ENCODE measurements at places on chromosomes 3 and 15.
A peak's percentile ranks its signal among the peaks of the same experiment; 100 is the strongest.

GRCh38 chr15:29925227-29926082, 103.2 kb upstream of the TJP1 start:
- DNase-seq: no peak

DNA sequence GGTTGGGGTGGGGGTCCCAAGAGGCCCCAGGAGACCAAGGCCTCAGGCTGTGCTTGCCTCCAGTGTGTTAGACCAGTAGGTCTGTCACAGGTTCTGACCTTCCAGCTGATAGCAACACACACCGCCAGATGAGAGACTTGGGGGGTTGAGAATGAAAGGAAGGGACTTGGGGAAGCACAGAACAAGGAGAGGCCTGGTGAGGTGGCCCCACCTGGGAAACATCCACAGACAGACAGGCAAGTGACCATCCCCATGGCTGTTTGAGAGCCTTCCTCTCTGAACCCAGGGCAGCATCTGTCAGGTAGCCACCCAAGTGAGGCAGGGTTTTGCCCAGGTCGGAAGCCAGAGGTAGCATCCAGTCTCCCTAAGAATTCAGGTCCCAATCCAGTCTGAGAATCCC, 35.0 kb upstream of the VPS8 start:
- DNase-seq: no peak

- DNase-seq: no peak
Measured at GRCh38 chr15:58761010-58761388, 10.1 kb upstream of the MINDY2 start.

GRCh38 chr15:40823572-40824343, 4.8 kb downstream of the PPP1R14D start:
- no peak for DNase-seq

GRCh38 chr15:59168536-59168935, 38.1 kb upstream of the LDHAL6B start:
- no peak for DNase-seq

DNA sequence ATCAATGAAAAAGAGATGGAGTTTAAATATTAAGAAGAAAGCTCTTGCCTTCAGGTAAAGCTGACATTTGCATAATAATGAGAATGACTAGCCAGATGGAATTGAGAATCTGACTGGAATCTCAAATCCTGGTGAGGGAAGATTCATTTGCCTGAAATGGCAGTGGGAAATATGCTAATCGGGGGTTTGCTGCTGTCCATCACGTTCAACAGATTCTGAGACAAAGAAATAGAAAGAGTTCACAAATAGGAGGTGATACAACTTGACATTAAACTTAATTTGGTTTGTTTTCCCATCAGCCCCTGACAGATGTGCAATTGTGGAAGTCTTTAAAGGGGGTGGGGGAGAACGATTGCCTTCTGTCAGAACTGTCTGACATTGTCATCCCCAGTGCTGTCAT, 347.4 kb downstream of the PDCD6IP start:
- DNase-seq: no peak

DNA sequence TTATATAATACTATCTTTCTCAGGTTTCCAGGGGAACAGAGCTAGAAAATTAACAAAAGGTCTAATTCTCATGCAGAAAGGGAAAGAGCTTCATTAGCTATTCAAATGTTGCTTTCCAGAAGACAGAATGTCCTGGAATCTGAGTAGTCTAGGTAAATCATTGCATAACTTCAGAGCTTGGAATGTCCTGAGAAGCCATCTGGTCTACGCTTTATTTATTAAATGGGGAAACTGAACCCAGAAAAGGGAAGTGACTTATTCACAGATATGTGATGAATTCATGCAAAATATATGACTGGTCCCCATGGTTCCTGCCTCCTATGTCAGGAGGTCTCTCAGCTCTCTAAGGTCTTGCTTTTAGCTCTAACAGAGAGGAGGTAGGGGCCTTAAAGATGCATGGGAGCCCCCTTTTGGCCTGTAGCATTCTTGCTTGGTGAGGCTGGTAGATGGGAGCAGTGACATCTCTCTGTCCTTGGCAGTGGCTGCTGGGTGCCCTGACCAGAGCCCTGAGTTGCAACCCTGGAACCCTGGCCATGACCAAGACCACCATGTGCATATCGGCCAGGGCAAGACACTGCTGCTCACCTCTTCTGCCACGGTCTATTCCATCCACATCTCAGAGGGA, 99.2 kb downstream of the CEMIP start:
- DNase-seq: no peak

DNA sequence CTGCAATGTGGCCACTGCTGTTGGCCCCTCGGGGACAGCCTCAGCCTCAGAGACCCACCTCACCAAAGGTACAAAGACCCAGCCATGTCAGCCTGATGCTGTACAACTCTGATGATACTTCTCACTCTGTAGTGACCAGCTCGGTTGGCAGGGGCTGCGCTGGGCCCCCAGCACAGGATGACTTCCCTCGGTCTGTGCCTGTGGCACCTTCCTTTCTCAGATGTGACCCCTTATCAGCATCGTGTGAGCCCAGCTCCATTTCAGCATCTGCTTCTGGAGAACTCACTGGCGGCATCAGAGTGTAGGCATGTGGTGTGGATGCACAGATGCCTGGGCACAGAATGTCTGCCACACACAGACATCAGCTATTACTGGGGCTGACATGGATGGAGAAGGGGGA, 25.1 kb upstream of the CTXND1 start:
- no peak for DNase-seq

DNA sequence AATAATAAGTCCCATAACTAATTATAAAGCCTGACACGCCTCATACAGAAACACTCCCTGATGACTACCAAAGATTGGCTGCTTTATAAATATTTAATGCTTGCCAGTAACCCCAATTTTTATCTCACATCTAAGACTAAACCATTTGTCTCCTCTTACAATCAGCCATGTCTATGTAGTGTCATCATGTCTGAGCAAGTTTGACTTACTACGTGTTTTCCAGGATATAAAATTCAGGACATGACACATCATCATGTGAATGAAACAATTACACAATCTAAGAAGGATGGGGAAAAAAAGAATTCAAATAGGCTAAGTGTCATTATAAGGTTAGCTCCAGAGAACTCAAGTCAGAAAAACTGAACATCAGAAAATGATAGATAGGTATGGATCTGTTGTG, 208.7 kb downstream of the MECOM start:
- DNase-seq: no peak

GRCh38 chr15:84736375-84736774, 12.0 kb upstream of the ZNF592 start:
- DNase-seq: no peak

DNA sequence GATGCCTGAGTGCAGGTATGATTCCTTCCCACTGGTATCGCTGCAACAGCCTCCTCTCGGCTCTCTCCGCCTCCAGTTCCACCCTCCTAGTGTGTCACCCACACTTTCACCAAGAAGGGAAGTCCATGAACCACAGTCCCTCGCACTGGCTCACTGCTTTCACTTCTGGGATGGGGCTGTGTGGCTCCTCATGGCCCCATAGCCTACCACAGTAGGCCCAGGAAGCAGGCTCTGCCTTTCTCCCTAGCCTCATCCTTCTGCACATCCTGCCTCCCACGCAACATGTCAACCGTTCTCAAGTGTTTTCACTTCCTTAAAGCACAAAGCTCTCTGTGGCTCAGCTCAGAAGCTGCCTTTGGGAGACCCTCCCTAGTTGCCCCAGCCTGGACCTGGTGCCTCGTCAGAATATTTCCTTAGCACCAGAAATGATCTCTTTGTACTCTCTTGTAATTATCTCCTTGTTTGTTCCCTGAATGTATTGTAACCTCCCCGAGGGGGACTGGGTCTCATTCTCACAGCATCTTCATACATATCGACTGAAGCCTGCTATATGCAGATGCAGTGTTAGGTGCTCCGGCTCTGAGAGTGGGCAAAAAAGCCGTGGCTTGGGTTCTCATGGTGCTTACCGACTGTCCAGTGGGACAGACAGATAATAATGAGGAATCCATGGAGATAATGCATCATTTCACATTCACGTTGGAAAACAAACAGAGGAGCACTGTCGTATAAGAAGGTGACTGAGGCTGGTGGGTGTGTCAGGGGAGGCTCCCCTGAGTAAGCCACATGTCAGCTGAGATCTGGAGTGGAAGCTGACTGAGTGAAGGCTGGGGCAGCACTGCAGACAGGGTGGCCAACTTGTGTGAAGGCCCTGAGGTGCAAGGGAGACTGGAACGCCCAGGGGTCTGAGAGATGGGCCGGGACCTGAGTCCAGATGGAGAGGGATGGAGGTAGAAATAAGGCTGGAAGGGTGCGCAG, 107.1 kb downstream of the DGKG start:
- no peak for DNase-seq

DNA sequence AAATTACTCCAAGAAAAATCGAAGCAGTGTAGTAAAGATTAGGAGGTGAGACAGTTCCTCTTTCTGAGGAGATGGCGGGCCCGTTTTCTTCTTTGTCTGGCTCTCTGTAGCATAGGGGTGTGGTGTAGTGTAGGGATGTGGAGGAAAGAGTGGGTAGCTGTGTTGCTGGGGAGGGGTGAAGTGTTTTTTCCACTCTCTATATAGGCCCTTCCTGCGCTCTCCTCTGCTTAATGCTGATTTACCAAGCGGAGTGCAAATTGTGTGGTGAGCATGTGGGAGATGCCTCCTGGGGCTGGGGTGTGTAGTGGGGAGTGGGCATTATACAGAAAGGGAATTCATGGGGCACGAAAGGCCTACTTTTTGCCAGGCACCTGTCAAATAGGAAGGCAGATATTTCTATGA, 94.9 kb downstream of the ST6GAL1 start:
- peak; percentile 35 for DNase-seq

GRCh38 chr15:73940061-73940981, 14.1 kb downstream of the LOXL1 start:
- DNase-seq: no peak

GRCh38 chr15:67148196-67148701, 82.8 kb downstream of the SMAD3 start:
- no peak for DNase-seq

DNA sequence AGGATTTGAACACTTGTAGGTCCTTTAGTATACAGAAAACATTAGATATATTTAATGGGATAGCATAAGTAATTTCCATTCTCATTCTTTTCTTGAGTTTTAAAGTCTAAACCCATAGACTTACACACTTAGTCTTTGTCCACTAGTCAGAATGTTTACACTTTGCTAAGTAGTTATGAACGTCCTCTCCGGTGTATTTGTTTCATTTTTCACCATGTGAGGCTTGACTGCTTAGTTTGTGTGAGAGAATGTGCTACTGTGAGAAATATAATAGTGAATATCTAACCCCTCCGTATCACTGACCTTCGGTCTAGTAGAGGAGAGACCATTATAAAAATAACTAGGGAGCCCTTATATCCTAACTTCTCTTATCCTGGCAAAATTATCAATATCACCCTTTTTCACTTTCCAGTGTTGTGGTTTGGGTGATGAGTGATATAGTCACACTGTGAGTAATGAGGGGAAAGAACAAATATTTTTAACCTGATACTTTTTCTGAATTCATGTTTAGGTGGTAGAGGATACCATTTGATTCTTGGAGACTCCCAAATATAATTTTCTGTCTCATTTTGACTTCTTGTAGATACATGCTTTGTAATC, 122.4 kb downstream of the UBE2E2 start:
- no peak for DNase-seq

DNA sequence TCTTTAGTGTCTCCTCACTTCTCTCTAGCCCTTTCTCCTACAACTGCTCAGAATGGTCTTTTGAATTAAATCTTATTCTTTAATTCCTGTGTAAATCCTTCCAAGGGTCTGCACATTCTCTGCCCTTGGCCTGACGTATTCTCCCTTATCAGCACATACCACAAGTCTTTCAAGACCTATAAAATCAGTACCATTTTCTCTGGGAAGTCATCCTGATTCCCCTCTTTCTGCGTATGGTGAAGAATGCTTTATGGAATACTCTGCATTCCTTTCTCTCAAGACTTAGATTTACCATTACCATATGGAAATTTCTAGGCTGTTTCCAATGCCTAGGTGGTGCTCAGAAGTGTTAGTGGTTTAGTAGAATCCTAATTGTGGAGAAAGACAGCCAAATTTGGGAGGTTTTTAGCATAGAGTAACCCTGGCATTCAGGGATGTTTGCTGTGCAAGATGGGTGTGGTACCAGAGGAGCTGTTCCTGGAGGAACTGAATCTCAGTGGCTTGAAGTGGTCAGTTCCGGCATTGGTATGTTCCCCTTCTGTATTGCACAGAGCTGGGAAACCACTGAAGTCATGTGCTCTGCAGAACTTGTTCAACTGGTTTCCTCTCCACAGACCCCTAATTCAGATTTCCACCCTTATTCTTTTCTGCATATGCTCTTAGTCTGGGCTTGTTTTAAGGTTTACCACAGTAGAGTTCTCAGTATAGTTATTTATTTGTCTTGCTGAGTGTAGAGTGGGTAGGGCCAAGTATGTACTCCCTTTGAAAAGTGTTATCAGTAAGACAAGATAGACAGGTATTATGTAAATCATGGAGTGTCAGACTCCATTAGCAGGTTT, 24.5 kb downstream of the IQGAP1 start:
- no peak for DNase-seq

- no peak for DNase-seq
Measured at GRCh38 chr15:65994832-65995231, 125.5 kb downstream of the RAB11A start.

- no peak for DNase-seq
Measured at GRCh38 chr3:173799060-173799816, 401.7 kb downstream of the NLGN1 start.

DNA sequence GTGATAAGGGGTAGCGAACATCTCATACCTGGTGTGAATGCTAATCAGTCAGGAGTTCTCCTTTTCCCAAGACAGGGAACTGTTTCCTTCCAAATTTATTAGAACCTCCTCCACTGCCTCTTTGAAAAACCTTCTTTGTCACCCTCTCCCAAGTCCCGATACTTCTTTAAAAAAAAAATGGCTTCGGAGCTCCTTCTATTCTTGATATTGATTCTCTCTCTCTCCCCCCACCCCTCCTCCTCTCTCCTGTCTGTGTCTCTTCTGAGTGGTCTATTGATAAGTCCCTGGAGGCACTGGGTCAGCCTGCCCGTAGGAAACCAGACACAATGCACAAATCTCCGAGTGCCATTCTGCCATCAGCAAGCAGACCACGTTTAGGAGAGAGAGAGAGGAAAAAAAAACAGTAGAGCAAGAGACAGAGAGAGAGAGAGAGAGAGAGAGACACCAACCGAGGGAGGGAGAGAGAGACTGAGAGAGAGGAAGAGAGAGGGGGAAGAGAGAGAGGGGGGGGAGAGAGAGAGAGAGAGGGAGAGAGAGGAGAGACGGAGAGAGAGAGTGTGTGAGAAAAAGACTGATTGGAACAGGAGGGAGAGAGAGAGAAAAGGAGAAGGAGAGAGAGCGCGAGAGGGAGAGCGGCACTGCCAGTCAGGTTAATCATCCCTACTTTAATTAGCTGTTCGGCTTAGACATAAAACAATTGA, 160.9 kb downstream of the TIGIT start:
- DNase-seq: no peak

DNA sequence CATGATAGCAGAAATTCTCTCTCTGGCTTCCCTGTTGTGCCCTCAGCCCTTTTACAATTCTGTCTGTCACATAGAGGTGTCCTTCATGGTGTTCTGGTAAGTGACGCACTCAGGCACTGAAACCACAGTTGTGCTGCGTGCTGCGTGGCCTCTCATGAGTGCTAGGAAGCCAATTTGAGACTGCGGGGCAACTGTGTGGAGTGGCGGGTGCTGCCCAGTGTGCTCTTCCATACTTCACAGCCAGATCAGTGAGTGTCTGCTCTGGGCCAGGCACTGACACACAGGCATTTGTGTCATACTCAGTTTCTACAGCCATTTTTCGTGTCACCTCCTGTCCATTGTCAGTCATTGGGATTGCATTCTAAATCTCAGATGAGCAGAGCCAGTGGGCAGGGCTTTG, 133.1 kb upstream of the PLXNA1 start:
- DNase-seq: no peak
